ENCODE measurements at places on chromosomes 3 and 15.

- DNase-seq: peak; percentile 75
These were observed 15.6 kb downstream of the FRMD4B start for GRCh38 chr3:69370156-69370883.

DNA sequence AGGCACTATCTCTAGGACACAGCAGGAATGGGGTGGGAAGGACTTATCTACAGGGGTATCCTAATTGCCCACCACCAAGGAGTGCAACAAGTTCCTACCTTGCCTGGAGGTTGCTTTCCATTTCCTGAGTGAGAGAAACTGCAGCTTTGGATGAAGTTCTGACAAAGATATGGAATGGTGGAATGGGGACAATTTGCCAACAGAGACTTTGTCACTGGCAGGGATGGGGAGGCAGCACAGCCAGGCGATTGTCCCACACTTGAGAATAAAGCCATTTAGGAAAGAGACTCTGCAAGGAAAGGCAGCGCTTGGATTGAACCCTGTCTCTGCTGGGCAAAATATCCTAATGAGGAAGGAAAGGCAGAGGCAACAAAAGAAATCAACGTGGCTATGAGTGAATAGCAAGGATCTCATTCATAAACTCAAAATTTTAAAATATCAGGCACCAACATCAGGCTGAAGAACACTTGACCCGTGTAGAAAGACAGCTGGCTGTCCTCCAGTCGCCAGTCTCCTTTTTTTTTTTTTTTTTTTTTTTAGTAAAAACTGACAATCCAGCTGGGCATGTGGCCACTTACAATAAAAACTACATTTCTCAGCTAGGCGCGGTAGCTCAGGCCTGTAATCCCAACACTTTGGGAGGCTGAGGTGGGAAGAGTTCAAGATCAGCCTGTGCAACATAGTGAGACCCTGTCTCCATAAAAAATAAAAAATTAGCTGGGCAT is 31.6 kb upstream of the PDE8A start:
- no peak for DNase-seq

DNA sequence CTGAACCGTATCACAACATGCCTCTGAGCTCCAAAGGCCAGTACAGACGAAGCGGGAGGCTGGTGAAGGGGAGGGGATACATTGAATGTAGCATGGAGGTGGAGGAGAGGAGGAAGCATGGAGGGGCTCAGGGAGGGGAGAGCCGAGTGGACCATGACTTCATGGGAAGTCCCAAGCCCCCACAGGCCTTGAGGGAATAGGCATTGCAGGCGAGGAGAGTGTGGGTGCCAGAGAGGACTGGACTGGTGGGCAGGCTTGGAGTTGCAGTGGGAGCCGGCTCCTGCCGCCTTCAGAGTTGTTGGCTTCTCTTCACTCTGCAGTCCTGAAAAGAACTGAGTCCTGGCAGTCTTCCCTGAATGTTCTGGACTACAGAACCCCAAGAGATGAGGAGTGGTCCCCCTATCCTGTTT is 3.3 kb upstream of the RNU6-1 start:
- no peak for DNase-seq

DNA sequence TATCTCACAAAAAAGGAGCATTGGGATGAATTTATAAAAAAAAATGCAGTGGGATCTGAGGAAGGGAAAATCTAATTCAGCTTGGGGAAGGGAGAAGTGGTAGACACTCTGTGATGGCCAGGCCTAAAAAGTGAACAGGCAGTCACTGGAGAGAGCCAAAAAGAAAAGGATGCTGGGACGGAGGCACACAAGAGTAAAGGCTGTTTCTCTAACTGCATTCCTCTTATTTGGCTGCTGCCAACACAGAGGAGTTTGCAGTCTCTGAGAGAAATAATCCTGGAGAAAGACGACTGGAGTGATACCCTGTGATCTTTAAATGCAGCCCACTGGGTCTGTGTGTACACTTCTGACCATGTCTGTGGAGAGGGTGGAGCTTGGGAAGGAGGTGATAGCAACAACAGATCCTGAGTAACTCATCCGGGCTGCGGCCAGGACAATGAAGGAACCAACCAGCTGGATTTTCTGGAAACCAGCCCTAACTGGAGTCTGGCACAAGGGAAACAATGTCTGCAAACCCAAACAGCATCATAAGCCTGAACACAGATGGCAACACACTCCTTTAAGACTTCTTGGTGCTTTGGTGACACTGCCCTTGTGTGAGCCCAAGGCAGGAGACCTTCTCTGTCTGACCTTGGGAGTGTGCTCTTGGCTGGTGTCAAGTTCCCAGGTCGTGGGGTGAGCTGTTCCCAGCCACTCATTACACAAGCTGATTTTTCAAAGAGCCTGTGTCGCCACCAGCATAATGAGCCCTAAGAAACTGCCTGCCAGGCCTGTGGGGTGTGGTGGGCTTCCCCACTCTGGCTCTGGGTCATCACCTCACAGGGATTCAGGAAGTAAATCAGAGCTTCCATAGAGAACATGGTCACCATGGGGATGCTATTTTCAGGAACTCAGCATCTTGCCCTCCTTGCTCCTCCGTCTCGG is 8.0 kb downstream of the FYCO1 start:
- peak; percentile 62 for DNase-seq

GRCh38 chr3:37971467-37971866 is 19.1 kb upstream of the VILL start:
- no peak for DNase-seq

- DNase-seq: no peak
These were observed 132.7 kb downstream of the ANXA2 start for GRCh38 chr15:60265057-60265456.

Data from right hindlimb (tissue), 1 donor.